Non-pigmented ciliary epithelial cell (primary cell): ENCODE measurements at places on chromosomes 6 and 20.

GRCh38 chr6:105747823-105748405 lies 338.2 kb upstream of the PRDM1 start:
- DNase-seq = no peak

- no peak for DNase-seq
Observed at GRCh38 chr6:131368198-131368911, 204.7 kb upstream of the ARG1 start.

GRCh38 chr6:32137454-32137853 lies 7.4 kb upstream of the FKBPL start:
- DNase-seq = no peak

DNA sequence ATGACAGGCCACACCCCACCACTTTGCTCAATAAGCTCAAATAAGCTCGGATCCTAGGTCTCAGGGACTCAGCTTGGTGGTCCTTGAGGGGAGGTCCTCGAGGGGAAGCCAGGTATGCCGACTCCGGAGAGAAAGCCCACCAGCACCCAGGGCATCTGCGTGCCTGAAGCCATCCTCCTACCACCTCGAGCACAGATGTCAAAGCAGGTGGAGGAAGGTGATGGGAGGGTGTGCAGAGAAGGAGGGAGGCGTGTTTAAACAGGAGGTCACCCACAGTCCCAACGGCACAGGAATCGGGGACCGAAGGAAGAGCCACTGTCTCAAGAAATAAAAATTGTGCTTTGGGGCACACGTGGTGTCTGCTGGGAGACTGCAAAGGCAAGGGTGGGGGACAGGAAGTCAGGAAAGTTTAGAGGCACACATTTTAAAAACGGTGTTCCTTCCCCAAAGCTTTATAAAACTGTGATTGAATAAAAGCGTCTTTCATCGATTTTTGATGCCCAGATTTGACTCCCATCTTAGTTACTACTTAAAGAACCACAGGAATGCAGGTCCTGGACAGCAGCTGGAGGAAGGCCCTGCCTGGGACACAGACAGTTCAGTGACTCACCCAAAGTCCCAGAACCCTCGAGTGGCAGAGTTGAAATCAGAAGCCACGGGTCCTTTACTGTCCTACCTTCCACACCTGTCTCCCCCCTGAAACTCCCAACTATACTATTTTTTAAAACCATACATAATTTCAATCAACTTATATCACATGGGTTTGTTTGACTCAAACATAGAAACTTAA lies 221.0 kb upstream of the PDE10A start:
- DNase-seq = no peak

DNA sequence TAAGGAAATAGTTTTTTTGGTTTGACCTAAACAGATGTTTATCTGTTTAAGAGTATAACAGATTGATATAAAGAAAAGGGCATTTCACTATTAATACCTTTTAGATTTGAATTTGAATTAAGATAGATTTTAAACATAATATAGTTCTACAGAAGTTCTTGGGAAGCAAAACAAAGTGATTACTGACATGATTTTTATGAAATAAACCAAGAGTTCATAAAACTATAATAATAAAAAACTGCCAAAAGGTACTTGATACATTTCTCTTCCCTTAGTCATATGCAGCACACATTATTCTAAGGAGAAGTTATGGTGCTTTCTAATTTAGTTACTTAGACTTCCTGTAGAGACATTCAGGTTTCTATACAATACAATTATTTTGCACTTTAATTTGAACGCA lies 9.6 kb downstream of the STXBP5 start:
- DNase-seq = no peak

DNA sequence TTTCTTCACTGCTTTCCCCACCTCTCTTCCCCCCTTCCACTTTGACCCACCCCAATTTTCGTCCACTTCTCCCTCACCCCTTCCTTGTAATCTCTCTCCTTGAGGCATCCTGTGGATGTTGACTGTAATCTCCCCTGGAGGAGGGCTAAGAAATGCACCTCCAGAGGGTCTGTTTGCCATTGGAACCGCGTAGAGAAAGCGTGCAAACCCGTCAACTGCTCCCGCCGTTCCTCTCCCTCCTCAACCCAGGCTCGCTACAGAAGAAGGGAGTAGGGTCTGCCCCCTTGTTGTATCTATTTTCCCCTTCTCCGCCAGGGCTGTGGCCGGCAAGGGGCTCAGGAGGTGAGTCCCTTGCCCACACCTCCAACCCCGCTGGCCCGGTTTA lies 502 bp upstream of the HTR1E start:
- DNase-seq = no peak

DNA sequence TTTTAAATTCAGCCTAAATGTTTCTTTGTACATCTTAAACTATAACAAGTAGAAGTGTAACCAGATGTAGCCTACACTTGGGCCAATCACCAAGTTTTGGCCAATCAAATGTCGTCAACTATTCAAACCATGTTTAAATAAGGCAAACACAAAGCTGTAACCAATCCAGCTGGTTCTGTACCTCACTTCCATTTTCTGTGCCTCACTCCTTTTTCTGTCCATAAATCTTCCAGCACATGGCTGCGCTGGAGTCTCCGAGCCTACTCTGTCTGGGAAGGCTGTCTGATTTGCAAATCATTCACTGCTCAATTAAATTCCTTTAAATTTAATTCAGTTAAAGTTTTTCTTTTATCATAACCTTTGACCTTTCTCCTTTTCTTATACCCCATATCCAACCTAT lies 7.7 kb upstream of the AHI1 start:
- DNase-seq = no peak

DNA sequence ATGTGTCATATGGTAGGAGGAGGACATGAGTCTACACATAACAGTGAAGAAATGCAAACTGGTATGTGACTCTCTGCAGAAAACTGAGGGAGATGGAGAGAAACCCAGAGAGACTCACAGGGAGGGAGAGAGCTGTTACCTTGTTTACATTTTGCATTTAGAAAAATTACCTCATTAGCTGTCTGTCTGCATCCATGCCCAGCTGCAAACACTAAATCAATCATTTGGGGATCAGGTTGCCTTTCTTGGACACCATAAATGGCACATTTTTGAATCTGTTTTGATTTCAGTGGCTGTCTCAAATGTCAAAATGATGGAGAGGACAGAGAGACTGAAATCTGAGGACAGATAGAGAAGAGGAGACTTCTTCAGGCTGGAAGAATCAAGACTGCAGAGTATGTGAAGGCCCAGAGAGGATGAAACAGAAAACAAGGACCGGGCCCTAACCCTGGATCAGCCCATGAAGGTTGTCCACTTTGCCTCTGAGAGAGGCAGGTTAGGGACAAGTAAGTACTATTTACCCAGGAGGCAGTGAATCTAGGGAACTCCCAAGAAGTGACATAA lies 92.2 kb downstream of the UNC5CL start:
- no peak for DNase-seq

DNA sequence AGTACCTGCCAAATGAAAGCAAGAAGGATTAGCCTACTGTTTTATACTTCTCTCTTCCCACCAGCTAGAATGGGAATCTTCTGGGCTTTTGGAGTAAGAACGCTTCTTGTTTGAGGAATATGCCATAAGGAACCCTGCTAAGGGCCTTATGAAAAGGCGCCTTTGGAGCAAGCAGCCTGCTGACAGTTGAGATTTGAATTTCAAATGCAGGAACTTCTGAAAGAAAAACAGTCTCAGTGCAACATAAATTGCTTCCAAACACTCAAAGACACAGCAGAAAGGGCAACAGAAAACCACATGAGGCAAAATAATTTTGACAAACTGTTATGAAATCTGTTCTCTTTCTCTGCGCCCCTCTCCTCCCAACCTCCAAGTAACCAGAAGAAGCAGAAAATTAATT lies 149.4 kb upstream of the B3GAT2 start:
- no peak for DNase-seq

GRCh38 chr6:10947966-10948365 lies 61.1 kb downstream of the SYCP2L start:
- no peak for DNase-seq

- no peak for DNase-seq
Observed at GRCh38 chr6:165456286-165456685, 146.9 kb upstream of the C6orf118 start.

- no peak for DNase-seq
Observed at GRCh38 chr6:19380293-19380692, 456.9 kb upstream of the ID4 start.

- DNase-seq = no peak
Observed at GRCh38 chr20:10524034-10524476, 89.0 kb downstream of the SLX4IP start.

DNA sequence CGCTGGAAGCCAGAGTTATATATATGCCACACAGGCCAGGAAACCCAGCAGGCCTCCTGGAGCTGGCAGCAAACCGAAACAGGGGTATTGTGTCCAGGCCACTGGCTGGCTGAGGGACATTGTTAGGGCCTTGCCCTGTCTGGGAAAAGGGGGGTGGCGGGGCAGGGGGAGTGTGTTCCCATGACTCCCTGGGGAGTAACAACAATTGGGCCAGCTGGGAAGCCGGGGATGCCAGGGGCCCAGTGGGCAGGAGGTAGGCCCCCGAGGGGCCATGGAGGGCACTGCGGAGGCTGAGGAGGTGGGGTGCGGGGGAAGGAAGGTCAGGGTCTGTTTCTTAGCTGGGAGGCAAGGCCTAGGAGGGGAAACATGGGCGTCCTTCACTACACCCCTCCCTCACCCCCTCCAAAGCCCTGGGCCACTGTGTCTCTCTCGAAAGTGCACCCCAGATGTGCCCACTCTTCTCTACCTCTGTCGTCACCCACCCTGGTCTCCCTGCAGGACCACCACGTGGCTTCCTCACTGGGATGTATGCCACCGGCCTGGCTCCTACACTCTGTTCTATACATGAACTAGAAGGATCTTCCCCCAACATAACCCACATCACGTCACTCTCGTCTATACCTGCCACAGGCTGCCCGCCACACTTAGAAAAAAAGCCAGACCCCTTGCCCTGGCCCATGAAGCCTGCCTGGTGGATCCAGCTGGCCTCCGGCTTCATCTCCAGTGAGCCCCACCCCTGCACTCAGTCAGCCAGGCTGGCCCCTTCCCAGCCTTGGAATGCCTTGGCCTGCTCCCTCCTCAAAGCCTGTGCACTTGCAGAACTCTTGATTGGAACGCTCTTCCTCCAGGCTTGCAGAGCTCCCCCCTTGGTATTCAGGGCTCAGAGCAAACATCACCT lies 7.8 kb upstream of the E2F1 start:
- no peak for DNase-seq

- no peak for DNase-seq
Observed at GRCh38 chr20:49916146-49917002, 1.0 kb upstream of the SPATA2 start.

- DNase-seq = no peak
Observed at GRCh38 chr20:24273251-24273650, 196.2 kb upstream of the SYNDIG1 start.

- DNase-seq = no peak
Observed at GRCh38 chr20:31355981-31356380, 12.4 kb upstream of the DEFB118 start.

DNA sequence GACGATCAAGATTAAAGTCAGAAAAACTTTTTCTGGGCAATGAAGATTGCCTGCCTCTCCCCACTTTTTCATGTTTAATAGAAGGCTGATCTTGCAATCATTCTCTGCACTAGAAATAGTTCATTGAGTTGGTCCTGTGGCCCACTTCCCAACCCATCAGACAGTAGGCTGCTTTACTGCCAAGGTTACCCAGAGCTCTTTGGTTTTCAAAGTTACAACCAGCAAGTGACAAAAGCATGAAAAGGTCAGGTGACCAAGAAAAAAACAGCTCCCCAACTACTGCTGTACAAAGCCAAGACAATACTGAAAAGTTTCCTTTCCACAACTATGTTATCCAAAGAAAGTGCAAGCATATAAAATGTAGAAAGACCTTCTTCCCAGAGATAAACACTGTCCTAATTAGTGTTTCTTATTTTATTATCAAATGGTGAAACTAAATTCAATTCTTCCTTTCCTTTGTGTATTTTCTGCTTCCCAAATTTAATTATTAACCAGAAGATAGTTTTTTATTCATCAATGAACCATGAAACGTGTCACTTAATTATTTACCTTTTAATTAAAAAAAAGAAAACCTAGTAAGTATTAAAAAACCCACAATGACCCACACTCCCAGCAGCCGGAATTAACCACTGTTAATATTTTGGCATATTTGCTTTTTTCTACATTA lies 16.6 kb downstream of the DNAAF9 start:
- DNase-seq = no peak

DNA sequence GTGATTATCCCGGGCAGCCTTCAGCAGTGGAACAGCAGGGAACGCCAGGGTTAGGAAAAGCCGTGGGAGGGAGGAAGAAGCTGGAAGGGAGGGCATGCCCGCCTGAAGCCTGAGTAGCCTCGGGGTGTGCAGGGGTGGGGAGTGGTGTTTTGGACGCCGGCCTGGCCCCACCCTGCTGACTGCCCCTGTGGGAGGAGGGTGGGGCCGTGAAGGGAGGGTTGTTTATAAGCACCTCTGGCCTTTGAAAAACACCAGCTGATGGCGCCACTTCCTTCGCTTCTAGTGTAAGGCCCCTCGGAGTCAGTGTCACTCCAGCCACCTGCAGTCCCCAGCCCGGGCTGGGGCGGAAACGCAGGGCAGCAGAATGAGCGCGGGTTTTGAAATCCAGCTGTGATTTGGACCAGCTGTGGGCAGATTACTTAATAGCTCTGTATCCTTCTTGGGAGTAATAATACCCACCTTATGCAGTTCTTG lies 52.8 kb upstream of the BMP6 start:
- no peak for DNase-seq

- no peak for DNase-seq
Observed at GRCh38 chr6:34359418-34360158, 32.9 kb downstream of the NUDT3 start.

DNA sequence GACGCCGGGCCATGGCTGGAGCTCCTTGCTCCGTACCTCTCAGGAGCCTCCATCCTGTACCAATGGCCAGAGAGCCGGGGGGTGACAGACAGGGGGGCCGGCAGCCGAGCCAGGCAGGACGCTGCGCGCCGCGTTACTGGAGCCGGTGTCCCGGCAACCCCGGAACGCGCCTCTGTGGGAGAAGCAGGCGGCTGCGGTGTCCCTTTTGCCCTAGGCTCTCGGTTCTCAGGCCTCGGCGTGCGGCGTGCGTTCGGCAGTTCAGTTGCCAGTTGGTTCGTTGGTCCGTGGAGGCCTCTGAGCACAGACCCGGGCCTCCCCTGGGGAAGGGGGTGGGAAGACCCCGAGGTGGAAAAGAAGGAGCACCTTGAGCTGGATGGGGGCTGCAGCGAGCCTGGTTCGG lies at the start of gene SPATS1:
Gene SPATS1 (plus strand): TSS at position 162 of the 400 bp plus-strand sequence. CDS start 446 bp downstream, outside the sequence.
- DNase-seq = no peak

DNA sequence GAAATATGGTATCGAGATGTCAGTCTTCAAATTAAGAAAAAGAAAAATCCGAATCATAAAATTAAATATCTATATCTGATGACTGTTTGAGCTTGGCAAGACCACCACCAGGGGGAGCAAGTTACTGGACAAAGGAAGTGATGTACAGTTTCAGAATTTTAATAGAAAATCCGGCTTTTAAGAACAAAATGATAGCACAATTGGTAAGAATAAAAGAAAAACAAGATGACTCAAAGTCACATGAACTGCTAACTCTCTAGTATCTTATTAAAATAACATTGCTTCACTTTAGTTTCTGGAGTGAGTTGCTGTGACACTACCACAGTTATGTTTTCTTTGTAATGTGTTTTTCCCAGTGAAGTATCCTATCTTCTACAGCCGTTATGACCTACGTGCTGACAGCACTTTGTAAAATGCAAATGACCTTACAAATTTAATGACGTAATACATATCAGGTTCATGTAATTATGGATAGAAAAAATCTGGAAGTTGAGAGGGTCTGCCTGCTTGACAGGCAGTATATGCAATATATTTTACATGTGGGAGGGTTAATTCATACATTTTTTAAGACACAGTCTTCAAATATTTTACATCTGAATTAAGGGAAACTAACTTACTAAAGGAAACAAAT lies 405.3 kb upstream of the HS3ST5 start:
- DNase-seq = peak; percentile 41

- DNase-seq = peak; percentile 17
Observed at GRCh38 chr6:128807577-128807976, 75.4 kb upstream of the LAMA2 start.
